Stimulated activated CD4-positive, alpha-beta T cell treated with anti-CD3 and anti-CD28 coated beads, Interleukin-2, amount 100 ng/mL, for 48 hours (primary cell): ENCODE measurements at places on chromosomes 7 and 10.

- DNase-seq: no peak
Observed at GRCh38 chr10:125562737-125563136, 120.2 kb downstream of the TEX36 start.

DNA sequence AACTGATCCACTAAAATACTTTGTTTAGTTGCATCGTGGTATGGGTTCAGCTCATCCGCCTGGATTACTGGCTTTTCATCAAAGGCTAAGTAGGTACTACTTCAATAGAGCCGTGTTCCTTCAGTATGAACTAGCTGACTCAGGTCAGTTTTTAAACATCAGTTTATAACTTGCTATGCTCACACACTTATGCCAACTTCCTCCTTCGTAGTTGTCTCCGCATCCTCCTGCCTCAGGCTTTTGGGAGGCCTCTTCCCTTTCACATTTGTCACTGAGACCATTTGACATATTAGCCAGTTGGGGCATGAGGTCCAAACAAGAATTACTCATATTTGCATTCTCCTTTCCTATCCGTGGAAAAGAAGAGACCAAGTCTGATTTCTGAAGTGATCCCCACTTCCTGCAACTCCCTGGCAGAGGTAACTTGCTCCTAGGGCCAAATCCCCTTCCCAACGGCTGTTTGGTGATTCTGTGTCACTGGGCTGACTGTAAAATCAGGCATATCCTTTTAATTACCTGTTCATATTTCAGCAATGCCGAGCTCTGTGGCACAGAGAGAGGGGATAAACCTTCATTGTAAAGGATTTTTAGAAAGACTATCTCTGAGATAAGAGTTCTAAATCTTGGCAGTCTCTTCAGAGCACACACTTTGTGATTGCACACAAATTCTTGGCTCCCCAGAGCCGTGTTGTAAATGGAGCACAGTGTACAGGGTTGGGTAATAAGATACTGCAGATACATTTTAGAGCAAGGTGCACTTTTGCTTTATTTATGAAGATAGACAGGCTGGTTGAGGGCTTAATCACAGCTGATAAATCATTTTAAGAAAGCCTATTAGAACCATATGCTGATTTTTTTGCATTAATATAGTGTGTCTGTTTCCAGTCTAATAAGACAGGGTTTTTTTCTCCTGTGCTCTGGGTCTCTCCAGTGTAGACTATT, 108.0 kb downstream of the CREB5 start:
- no peak for DNase-seq

DNA sequence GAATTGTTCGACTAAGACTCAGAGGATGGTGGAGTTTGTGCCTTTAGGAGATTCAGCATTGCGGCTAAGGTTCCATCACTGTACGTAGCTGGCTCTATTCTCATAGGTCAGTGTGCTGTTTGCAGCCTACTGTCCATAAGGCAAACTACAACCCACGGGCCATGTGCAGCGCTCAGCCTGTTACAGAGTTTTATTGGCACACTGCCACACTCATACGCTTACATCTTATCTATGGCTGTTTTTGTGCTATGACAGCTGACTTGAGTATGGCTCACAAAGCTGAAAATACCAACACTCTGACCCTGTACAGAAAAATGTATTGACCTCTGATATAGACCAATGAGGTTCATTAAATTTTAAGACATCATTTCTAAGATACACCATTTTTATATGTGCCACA, 114.5 kb downstream of the ARID5B start:
- DNase-seq: no peak

DNA sequence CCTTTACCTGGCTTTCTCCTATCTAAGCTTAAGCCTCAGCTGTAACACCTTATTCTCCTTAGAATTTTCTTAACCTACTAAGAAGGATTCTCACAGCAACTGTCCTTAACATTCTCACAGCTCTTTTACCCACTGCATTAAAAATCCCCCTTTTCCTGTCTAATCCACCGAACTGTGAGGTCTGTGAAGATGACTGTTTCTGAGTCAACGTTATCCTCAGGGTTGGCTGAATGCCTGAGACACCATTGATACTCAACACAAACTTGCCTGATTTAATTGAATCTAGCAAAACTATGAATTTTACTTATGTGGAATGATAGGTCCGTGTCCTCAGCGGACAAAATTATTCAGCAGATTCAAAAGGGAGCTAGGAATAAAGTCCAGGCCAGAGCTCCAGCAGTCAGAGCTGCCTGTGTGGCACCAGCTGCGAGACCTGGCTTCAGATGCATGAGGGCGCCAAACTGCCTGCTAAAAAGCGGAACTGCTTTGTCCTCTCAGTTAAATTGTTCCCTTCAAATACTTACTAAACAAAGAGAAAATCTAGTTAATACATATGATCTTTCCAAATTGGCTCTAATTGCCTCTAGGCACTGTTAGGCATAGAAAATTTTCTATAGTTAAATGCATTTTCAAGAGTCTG, 33.4 kb upstream of the VWDE start:
- DNase-seq: no peak

DNA sequence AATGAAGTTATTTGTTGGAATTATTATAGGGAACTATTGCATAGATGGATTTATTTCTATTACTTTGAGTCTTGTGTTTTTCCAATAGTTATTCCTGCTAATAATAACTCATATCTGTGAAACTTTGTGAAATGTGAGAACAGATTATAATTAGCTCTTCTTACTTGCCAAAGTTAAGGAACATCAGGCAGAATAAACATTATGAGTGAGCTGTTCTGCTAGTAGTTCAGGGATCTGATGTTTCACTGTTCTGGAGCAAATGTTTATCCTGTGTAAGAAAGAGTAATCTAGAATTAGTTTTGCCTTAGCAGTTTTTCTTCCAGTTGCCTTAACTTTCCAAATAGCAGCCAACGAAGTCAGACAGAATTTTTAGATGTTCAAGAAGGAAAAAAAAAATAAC, 245.2 kb upstream of the PLXDC2 start:
- DNase-seq: no peak

DNA sequence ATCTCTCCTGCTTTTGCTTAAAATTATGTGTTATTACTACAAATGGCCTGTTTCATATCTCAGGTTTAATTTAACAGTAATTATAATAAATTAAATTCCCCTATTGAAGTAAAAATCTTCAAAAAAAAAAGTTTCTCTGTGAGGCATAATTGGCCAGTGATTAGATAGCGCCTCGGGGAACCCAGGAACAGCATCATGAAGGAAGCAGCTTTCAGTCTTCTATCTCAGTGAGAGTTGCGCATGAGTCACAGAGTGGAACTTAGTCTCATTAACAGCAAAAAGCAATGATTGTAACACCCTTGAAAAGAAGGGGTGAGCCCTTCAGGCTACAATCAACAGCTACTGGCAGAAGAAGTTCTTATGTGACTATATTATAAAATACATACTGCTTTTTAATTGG, 506.2 kb upstream of the ZWINT start:
- no peak for DNase-seq
